Endothelial cell (in vitro differentiated cells): ENCODE measurements at places on chromosomes 2 and 18.

- no peak for DNase-seq
These were observed 33.3 kb upstream of the CXCR4 start for GRCh38 chr2:136151021-136151971.

- no peak for DNase-seq
These were observed 78.3 kb downstream of the ADAM23 start for GRCh38 chr2:206521612-206522011.

- peak; percentile 28 for DNase-seq
These were observed 164.0 kb upstream of the REG3G start for GRCh38 chr2:78861546-78861945.

DNA sequence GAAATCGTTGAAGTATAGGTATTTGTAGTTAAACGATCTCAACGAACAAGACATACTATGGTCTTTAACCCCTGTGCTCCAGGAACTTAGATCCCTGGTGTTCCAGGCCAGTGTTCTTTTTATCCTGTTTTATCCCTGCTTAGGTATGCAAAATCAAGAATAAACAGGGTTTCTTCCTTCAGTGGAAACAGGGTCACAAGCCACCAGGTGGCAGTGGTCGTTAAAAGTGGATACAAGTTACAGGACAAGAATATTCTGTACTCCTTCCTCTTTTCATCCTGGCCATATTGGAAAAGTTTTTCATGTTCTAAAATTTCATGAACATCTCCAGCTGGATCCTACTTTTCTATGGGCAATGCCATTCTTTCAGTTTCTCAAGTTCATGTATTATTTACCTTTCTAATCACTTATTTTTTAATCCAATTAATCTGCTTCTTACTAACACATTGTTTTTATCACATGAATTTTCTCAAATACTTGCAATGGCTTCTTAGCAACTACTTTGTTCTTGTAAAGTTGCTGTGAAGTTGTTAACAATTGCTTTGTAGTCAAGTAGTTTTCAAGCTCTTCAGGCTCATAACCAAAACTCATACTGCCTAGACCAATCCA lies 16.4 kb upstream of the HNMT start:
- peak; percentile 59 for DNase-seq

- no peak for DNase-seq
These were observed 11.9 kb upstream of the PID1 start for GRCh38 chr2:229282758-229283546.

DNA sequence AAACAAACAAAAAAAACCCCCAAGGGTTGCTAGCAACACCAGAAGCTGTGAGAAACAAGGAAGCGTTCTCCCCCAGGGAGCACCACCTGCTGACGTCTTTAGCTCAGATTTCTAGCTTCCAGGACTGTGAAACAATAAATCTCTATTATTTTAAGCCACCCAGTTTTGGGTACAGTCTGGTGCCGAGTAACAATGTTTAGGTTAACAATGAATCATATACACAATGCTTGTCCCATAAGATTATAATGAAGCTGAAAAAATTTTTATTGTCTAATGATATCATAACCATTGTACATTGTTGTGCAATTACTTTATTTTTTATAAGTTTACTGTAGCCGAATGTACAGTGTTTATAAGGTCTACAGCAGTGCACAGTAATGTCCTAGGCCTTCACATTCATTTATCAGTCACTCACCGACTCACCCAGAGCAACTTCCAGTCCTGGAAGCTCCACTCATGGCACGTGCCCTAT lies 72.1 kb upstream of the CAB39 start:
- no peak for DNase-seq

DNA sequence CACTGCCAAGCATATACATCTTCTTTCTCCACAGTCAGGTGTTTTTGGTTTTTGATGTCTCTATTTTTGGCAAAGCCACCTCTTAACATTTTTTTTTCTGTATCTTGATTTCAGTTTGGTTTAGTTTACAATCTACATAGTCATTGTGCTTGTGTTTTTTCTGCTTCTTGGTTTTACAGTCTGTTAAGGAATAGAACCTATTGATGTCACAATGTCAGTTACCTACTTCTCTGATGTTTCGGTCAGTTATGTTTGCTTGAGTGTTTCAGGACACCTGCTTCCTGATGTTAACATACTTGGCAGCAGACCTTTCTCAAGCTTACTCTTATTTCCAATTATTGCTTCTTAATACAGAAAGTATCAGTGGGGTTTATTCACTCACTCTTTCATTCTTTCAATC lies 253.3 kb downstream of the SPAG16 start:
- no peak for DNase-seq

GRCh38 chr2:145268931-145269330 lies 749.0 kb upstream of the ZEB2 start:
- no peak for DNase-seq

DNA sequence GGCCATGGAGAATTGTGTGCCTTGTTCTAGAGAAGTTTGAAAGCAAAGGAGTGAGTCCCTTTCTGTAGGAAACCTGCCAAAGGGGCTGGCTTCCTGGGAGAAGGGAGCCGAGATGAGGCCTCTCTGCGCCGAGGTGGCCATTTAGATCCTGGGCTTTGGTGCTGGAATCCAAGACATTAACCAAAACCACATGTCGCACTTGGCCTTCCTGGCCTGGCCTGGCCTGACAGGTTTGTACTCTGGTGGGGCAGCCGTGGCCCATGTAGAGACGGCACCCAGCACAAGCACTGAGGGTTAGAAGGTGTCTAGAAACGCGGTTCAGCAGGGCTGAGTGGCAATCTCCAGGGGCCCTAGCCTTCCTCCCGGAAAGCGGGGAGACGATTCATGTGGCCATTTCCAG lies 7.1 kb downstream of the CNNM3 start:
- no peak for DNase-seq
